ENCODE measurements at places on chromosomes 5 and 9.

- no peak for DNase-seq
Measured at GRCh38 chr9:38671748-38672147, 48.2 kb downstream of the FAM240B start.

GRCh38 chr5:174251305-174252000 lies 205.9 kb downstream of the NSG2 start:
- DNase-seq, result no peak

GRCh38 chr9:127281891-127282290 lies 17.3 kb downstream of the GARNL3 start:
- no peak for DNase-seq

- no peak for DNase-seq
Measured at GRCh38 chr5:131245312-131245711, 18.5 kb upstream of the CDC42SE2 start.

- DNase-seq, result no peak
Measured at GRCh38 chr9:36559036-36559695, 13.5 kb upstream of the MELK start.

DNA sequence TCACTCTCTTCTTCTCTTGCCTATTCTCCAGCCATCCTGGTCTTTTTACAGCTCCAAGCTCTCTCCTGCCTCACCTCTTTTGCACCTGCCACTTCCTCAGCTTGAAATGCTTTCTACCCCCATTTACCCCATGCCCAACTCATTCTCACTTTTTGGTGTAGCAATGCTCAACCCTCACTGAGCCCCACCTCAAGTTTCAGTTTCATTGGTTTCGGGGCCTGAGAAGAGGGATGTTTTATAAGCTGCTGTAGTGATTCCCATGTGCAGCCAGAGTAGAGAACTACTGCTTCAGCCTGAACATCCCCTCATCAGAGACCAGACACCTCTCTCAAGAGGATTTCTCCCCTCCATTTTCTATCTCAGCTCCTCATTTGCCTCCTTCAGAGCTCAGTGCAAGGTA lies 45.2 kb upstream of the FYB1 start:
- no peak for DNase-seq

DNA sequence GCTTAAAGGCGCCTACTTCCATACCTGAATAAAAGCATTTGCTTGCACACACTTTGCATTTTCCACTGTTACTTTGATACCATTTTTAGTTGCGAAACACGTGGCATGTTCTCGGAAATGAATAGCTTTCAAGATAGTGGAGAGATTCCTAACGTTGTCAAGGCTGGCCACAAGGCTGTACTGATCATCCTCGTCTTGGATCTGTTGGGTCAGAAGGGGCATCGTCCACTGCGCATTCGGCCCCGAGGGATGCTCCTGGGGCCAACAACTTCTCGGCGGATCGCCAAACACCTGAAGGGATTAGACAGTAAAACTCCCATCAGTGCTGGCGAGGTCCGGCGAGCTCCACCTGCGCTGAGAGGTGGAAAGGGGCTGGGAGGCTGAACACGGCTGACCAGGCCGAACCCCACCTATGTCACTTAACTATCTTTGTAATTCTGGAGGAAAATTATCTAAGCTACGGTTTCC lies 599 bp downstream of the RAD1 start:
- peak; percentile 24 for DNase-seq

DNA sequence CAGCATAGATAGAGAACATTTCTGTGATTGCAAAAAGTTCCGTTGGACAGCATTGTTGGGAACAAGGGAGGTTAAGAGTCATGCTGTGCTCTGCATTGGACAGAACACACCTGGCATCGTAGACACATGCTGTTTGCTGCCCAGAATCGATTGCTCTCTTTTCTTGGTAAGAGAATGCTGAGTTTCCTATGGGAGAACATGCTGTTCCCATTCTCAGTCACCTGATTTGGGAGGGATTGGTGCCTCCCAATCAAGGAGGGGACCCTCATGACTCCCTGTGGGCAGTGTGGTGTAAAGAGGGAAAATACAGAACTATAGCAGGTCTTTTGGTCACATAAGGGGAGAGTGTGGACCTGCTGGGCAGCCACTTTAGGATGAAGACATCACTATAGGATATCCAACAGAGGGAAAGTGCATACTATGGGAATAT lies 555.4 kb upstream of the CLINT1 start:
- DNase-seq, result no peak
